ENCODE measurements at places on chromosomes 4 and X.

GRCh38 chr4:187387739-187388138, 607.8 kb upstream of the ZFP42 start:
- no peak for DNase-seq

DNA sequence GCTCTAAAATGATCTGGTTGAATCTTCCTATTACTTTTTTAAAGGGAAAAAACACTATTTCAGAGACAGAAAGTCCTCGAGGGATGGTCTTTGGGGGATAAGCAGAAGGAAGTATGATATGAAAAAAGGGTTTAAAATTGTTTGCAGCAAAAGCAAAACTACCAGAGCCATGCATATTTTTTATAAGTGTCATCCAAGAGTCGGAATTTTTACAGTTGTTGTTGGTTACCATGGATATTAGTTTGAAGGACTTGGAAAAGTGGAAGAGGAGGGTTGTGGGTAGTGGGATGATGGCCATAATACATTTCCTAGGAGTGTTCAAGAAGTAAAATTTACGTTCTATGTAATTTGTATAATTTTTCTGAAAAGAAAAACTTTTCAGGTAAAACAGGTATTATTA, 134.4 kb downstream of the PCDH7 start:
- DNase-seq: no peak

- no peak for DNase-seq
These were observed 1504.5 kb upstream of the PCDH10 start for GRCh38 chr4:131644619-131645018.

DNA sequence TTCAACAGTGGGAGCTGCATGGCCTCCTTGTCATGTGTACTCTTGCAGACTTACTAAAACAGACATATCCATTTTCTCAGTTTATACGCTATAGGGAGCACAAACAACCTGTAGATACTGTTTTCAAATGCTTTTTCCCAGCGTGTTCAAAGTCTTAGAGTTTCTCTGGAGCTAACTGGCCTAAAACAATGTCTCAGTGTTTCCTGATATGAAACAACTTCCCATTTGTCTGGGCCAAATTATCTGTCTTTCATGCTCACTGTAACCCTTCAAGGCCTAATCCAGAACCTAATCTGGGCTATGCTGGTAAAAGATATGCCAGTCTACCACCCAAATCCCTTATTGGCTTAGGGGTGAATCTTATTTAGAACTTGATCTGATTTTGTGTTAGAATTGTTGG, 38.8 kb downstream of the RAB40A start:
- no peak for DNase-seq

DNA sequence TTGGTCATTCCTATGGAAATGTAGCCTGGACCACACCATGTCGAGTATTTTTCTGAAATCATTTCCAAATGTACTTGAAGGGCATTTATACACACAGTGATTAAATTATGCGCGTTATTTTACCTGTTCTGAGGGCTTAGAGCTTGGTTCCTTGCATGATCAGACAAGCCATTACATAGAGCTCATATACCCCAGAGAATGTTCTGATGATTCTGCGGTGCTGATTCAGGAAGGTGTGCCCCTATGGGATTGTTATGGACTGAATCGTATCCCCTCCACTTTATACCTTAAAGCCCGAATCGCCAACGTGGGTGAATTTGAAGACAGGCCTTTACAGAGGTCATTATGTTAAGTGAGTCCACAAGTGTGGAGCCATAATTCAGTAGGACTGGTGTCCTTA, 848.9 kb downstream of the TRIML1 start:
- no peak for DNase-seq

DNA sequence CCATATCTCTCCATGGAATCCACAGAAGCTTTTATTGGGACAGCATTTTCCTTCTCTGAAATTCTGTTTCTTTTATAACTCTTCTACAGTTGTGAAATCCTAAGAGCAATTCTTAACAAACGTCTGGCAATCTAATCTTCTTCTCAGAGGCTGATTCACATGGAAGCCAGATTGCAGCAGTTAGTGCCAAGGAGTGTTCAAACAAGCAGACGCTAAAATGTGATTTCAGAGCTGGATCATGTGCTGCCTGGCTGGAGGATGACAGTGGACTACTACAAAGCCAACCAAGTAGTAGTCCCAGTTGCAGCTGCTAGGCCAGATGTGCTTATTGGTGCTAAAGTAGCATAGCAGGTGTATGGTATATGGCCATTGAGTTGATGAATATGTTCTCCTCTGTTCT, 27.7 kb upstream of the GLRB start:
- DNase-seq: no peak

DNA sequence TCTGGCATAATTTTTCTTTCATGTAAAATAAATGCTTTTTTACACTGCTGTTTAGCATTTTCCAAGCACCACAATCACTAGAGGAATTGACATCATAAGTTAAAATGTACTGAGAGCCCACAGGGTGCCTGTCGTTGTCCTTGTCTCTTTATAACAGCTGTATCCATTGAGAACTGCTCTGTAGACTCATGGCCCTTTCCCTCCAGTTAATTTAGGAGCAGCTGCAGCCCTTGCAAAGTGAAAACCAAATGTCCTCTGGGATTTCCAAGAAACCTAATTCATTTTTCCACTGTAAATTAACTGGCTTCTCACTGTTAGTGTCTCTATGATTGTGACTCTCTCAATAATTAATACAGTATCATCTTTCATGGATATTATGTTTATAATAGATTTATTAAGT, 185.9 kb downstream of the SLC4A4 start:
- no peak for DNase-seq
